D721Med (cell line): ENCODE measurements at places on chromosomes 12 and 14.

- DNase-seq, result no peak
Observed at GRCh38 chr14:92914087-92914656, 8.8 kb upstream of the CHGA start.

- no peak for DNase-seq
Observed at GRCh38 chr12:131045705-131046460, 92.2 kb downstream of the ADGRD1 start.

DNA sequence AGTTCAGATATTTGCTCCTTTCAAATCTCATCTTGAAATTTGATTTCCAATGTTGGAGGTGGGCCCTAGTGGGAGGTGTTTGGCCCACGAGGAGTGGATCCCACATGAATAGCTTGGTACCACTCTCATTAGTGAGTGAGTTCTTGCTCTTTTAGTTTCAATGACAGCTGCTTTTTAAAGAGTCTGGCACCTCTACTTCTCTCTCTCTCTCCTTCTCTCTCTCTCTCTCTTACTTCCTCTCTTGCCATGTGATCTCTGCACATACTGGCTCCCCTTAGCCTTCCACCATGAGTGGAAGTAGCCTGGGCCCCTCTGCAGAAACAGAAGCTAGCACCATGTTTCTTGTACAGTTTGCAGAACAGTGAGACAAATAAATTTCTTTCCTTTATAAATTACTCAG, 25.1 kb downstream of the GPR65 start:
- no peak for DNase-seq

- DNase-seq, result no peak
Observed at GRCh38 chr14:102352213-102352612, 10.5 kb downstream of the CINP start.

DNA sequence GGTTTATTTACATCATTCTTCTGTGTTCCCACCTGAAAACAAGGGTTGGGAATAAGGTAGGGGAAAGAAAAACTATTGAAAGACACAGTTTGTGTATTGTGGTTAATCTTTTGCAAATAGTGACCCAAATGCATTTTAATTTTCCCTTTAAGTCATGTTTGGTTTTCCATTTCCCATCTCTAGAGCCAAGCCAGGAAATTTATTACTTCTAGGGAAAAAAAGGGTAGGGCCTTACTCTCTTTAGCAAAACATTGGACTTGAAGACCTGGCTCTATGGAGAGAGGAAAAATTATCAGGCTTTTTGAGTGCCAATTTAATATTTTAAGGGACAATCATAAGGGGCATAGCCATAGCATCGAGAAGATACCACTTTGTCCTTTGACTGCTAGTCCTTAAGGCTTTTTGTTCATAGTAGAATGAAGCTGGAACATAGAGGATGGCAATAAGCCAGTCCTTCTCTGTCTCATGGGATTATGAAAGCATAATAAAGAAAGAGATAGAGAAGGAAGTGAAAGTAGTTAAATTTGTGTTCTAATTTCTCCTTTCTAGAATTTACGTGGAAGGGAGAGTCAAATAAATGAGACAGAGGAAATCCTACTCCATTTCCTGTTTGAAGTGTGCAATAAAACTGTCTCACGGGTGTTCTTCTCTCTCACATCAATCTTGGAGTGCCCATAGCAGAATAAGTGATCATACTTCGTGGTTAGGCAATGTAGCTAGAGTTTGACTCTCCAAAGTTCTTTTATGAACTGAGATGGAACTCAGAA, 50.9 kb upstream of the PPFIA2 start:
- DNase-seq, result no peak

DNA sequence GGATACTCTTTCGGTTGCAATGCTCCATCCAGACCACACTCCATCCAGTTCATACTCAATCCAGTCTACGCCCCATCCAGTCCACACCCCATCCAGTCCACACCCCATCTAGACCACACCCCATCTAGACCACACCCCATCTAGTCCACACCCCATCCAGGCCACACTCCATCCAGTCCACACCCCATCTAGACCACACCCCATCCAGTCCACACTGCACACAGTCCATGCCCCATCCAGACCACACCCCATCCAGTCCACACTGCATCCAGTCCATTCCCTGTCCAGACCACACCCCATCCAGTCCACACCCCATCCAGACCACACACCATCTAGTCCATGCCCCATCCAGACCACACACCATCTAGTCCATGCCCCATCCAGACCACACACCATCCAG, 116.0 kb upstream of the RTL1 start:
- DNase-seq, result no peak

DNA sequence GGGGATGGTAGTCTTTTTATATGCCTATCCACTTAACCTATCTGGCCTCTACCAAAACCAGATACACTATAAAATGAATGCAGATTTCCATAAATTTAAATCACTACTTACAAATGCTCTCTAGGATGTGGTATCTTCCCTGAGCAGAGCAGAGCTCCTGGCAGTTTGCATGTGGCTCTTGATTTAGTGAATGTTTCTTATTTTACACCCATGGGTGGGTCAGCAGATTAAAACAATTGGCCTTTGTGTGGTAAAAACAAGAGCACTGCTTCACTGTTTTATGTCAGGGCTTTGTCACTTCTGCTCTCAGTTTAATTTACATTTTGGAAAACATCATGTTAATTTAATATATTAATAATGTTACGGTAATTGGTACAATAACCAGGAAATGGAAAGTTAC, 5.5 kb downstream of the TAS2R19 start:
- DNase-seq, result no peak

GRCh38 chr12:124036657-124037109, 63.7 kb downstream of the ZNF664 start:
- DNase-seq, result peak; percentile 62

GRCh38 chr12:76680940-76681339, 83.0 kb upstream of the ZDHHC17 start:
- DNase-seq, result no peak

- DNase-seq, result no peak
Observed at GRCh38 chr14:73785336-73785833, 66.2 kb upstream of the PTGR2 start.

DNA sequence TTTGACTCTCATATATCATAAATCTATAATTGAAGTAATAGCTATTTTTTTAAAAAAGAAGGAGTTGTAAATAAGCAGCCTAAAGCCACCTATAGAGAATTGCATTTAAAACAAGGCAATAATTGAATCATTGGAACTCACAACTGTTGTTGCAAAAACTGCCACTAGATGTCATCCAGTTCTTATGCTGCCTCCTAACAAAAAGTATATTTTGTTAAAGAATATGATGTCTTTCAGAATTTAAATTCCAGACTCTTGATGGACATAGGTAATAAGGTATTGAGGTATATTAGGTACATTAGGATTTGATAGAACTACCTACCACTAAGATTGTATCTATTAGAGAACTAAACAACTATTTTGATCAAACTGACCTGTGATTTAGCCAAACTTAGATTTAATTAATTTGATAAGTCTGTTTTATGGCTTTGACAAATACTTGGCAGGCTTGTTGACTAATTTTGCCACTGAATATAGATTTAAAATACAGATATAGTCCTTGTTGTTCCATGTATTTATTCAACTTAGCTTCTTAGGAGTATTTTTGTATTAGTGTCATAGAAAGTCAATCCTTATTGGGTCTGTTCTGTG, 401.4 kb downstream of the RPL10L start:
- no peak for DNase-seq
